Endothelial cell (in vitro differentiated cells): ENCODE measurements at places on chromosomes 12 and 14. TPM values are rescaled to one million over a fixed set of nuclear protein-coding genes. Genes with fewer than 3 reads are reported as not detected.
A peak's percentile ranks its signal among the peaks of the same experiment; 100 is the strongest.

SERPINA3 gene
- total RNA-seq, result not detected

MGP gene
- total RNA-seq, result 0.26 TPM

PLBD1 gene
- 21.2 TPM for total RNA-seq

- no peak for DNase-seq
- H3K4me3 ChIP-seq, result peak overlapping the region; percentile 95
- peaks cover 26% of the 10 kb centered on the region for H3K4me1 ChIP-seq
- peaks cover 23% of the 10 kb centered on the region for H3K36me3 ChIP-seq
- peaks cover 36% of the 10 kb centered on the region for H3K27me3 ChIP-seq
Observed at GRCh38 chr12:57524814-57525614, 2.4 kb downstream of the MBD6 start.

- H3K4me1 ChIP-seq, result peaks cover 2% of the 10 kb centered on the region
- no peaks in the 10 kb centered on the region for H3K36me3 ChIP-seq
- H3K27ac ChIP-seq, result no peak overlapping the region
Observed at GRCh38 chr14:61923348-61923747, 161.1 kb downstream of the SNAPC1 start.
